ENCODE measurements at places on chromosomes 4 and X.

DNA sequence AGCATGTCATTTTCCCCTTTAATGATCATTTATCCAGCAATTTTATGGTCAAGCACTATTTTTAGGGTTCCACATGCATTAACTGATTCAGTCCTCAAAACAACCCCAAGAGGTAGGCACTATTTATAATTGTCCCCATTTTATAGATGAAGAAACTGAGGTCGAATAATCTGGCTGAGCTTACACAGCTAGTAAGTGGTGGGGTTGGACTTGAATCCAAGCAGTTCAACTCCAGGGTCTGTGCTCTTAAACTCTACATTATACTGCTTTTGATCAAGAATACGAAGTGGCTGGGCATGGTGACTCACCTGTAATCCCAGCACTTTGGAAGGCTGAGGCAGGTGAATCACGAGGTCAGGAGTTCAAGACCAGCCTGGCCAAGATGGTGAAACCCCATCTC is 3.2 kb upstream of the CHRNA9 start:
- DNase-seq: no peak

DNA sequence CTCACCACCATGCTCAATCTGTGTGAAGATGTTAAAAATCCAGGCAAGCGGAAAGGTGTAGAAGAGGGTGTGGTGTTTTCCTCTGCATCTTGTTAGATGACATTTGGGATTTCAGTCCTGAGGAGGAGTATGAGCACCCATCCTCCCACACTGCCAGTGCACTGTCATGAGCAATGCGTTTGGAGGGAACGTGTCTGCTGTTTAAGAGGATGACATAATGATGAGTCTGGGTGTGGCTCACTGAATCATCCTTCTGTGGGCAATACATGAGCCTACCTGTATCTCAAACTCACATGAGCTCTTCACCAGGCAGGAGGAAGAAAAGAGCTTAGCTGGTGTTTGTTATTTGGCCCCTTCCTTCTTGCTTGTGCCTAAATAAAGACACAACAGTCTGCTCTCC is 67.9 kb upstream of the ARX start:
- DNase-seq: no peak

DNA sequence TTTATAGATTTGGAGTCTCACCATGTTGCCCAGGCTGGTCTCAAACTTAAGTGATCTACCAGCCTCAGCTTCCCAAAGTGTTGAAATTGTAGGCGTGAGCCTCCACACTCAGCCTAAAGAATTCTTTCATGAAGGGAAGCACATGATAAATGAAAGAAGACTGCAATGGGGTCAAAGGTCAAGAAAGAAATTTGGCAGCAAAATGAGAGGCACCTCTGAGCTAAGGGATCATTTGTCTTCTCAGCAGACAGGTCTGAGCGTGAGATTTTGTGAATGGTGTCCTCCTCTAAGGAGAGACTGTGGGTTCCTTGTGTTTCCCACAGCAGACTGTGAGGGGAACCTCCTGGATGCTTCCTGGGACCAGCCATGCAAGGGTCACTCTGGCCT is 57.5 kb upstream of the EGFL6 start:
- peak; percentile 18 for DNase-seq

DNA sequence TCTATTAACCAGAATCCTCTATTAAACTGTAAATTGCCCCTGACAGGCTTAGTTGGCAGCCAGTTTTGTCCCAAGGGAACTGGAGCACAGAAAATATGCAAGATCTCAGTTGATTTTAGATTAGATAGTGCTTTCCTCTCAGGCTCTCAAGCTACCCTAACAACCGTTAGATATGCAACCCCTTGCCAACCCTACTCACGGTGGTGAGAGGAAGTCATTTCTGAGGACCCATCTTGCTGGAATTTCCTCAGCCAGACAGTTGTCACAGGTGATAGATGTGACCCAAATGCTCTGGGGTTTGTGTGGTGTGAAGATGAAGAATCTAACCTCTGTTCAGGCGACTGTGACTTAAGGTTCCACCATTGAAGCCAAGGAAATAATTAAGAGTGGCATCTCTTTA is 447.1 kb downstream of the MID1IP1 start:
- DNase-seq: no peak

DNA sequence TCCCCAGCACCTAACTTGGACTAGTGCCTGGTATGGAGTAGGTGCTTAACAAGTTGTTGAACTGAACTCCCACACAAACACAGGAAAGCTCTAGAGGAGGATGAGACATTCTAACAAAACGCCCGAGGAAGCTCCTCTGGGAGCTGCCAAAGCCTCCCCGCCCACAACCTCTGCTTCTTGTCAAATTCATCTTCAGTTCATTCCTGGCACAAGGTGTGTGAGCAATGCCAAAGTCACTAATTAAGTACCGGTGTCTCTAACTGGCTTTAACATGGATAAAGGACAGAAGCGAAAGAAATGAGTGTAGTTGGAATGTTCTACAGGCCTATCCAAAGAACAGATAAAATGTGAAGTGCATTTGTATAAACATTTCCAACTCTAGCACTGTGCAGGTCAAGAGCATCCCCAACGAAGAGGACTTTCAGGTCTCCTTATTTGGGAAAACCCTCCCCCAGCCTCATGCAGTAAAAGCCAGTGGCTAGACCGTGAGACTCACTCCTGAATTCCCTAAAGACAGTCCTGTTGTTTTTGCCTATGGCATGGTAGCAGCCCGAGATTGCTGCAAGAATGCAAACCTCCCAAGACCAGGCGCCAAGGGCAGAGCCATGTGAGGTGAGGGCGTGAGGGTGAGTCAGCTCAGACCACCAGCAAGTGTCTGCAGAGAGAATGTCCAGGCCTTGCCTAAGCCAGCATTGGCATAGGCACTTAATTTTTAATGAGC is 72.2 kb upstream of the KLF3 start:
- peak; percentile 64 for DNase-seq

GRCh38 chr4:168509786-168510185 is 12.9 kb downstream of the PALLD start:
- peak; percentile 87 for DNase-seq

DNA sequence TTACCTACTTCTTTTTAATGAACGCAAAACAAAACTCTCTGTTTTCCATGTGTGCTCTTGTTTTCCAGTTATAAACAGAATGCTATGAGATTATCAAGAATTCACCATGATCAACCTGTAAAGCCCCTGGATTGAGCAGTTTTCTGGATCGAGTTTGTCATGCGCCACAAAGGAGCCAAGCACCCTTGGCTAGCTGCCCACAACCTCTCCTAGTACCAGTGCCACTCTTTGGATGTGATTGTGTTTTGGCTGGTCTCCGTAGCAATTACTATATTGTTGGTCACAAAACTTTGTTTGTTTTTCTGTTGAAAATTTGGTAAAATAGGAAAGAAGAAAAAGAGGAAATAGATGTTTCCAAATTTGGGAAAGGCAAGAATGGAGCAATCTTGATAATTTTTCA is 51.1 kb downstream of the UGT2B7 start:
- DNase-seq: no peak

GRCh38 chr4:56273391-56273790 is 113.9 kb downstream of the AASDH start:
- DNase-seq: no peak

- no peak for DNase-seq
Measured at GRCh38 chrX:6325437-6325836, 96.8 kb upstream of the NLGN4X start.

- peak; percentile 79 for DNase-seq
Measured at GRCh38 chr4:40264497-40264896, 67.7 kb downstream of the RHOH start.

DNA sequence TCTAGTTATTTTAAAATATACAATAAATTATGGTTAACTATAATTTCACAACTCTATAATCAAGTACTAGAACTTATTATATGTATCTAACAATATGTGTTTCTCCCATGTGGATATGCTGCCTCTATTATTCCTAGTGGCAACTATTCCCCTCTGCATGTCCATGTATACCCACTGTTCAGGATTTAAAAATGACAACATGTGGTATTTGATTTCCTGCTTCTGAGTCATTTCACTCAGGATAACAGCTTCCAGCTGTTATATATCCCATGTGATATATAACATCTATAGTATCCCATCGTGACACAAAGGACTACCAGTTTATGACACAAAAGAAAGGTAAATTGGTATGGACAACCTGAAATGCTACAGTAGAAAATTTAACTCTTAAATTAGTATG is 167.4 kb upstream of the TACR3 start:
- no peak for DNase-seq

- peak; percentile 23 for DNase-seq
Measured at GRCh38 chrX:16851421-16851820, 18.7 kb downstream of the RBBP7 start.

- no peak for DNase-seq
Measured at GRCh38 chr4:42088386-42088785, 64.1 kb downstream of the BEND4 start.

GRCh38 chr4:186651624-186652023 is 72.0 kb downstream of the FAT1 start:
- no peak for DNase-seq

DNA sequence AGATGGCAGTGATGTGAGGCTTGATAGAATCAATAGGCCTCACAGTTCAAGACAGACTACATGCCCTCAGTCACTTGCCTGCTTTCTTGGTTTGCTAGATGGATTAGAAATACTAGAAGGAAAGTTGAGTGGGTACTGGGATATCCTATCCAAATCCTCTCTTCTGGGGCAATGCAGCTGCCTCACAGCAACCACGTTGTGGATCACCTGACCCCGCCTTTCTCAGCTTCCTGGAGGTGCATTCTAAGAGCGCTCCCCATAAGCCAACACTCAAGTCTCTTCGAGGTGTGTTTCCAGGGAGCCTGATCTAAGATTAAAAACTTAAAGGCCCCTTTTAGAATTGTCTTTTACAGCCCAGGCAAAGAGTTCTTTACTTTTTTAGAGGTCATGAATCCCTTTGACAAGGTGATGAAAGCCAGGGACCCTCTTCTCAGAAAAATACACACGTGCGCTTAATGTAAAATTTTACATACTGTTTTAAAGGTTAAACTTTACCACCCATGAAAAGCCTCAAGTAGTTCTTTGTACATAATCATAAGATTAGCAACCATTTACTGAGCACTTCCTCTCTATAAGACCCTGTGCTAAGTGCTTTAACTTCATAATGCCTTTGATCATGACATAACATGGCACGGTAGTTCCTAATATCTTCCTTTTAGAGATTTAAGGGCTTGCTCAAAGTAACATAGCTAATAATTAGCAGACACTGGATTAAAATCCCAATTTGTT is 840 bp upstream of the RPL34 start:
- DNase-seq: no peak

- no peak for DNase-seq
Measured at GRCh38 chrX:66051980-66052379, 12.1 kb upstream of the VSIG4 start.

DNA sequence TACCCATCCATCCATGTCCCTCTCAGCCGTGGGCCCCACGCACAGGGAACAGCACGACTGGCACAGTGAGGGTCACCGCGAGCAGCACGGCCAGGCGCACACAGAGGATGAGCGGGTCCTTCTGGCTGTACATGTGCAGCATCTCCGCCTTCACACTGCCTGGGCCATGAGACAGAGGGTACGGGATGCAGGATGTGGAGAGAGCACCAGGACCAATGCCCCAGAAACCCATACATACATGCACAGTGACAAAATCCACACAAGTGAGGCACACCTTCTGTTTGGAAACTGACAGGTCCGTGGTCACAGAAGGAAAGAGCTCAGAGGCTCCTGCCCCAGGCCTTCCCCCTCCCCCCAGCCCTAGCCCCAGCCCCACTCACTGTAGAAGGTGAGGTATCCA is 9.5 kb downstream of the SLC38A5 start:
- no peak for DNase-seq

DNA sequence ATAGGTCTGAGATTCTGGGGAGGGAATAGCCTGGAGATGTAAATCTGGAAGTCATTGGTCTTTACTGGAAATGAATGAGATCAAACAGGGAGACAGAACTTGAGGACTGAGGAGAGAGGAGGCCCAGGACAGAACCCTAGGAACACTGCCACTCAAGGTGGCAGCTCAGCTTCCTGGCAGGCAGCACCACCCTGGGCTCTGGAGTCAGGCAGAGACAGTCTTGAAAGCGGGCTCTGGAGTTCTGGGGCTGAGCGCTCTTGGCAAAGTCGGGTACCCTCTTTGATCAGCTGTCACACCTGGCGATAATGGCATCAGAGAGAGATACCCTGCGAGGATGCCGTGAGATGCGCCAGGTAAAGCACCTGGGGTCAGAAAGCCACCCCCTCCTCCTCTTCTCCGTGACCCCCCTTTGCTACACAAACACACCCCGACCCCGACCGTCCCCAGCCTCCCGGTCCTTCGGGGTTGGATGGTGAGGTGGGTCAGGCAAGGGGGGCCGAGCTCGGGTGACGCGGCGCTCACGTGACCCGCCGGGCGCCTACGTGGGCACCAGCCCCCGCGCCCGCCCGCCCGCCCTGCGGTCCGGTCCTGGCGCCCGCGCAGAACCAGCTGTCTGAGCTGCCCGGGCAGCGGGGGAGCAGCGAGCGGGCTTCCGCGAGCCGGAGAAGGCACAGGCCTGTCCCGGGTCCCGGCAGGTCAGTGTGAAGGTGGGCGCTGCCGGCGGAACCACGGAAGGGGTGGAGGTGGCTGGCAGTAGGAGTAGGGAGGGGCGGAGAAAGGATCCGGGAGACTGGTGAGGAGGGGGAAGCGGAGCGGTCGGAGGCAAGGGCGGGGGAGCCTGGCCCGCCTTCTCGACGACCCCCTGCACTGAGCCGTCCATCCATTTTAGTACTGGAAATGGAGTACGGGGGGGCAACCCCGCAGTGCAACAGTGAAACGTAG is at the start of gene TCEAL3:
TSS of gene TCEAL3 (plus strand) at position 600 of the 942 bp plus-strand sequence. CDS start 1,102 bp downstream, outside the sequence.
- peak; percentile 53 for DNase-seq

DNA sequence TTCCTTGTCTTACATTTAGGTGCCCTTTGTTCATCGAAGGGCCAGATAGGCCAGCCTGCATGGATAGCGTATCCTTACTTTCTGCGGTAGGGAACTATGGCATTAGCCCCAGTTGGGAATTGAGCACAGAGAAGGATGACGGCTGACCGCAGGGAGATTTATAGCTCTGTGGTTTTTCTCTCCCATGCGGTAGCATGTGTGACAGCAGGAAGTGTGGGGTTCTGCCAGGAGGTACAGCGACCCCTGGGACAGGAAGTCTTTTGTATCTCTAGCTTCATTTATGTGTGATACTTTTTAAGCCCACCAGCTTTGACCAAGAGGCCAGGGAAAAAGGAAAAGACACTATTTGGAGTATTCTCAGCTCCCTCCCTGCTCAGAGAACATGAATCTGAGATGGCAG is 33.1 kb downstream of the GAB3 start:
- peak; percentile 92 for DNase-seq

DNA sequence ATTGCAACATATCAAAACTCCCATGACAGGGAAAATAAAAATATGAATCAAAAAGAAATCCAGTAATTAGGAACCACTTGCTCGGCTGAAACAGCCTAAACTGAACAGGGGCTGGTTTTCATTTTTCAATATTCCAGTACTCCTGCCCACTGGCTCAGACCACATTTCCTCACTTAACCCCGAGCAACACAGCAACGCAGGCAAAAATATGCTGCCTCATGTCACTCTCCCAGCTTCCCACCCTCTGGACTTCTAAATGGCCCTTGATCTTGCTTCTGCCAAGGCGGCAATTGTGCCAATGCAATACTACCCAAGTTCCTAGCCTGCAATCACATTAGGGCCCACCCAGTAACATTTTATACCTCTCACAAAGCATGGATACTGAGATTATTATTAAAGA is 30.6 kb downstream of the USP46 start:
- no peak for DNase-seq

- DNase-seq: peak; percentile 51
Measured at GRCh38 chr4:128287141-128287870, at the start of gene PGRMC2. TSS of gene PGRMC2 (minus strand) at chr4:128287813. CDS start at chr4:128287790, 23 bp downstream.
